ENCODE measurements at places on chromosomes 2 and 18.

GRCh38 chr2:104584393-104584792, 269.5 kb upstream of the POU3F3 start:
- DNase-seq, result no peak

DNA sequence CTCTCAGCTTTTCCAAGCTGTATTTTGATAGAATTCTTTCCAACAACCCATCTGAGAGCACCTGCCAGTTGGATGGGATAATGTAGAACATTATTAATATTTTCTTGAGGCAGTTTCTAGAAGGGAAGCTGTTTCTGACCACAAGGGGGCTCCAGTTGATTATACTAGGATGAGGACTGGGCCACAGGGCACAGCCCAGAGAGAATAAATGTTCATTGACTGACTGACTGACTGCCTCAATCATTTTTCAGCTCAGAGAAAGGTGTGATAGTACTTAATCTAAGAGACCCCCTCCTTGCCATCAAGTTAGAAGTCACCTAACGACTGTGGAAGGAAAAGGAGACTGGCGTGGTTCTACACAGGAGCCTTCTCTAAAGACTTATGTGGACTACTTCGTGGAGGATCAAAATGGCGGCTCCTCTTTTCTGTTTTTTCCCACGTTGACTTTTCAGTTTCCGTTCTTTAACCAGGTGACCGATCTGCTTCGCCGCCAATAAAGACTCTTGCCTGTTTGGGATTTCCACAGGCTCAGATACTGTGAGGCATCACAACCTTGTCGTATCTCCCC, 31.9 kb upstream of the CREG2 start:
- DNase-seq, result no peak

DNA sequence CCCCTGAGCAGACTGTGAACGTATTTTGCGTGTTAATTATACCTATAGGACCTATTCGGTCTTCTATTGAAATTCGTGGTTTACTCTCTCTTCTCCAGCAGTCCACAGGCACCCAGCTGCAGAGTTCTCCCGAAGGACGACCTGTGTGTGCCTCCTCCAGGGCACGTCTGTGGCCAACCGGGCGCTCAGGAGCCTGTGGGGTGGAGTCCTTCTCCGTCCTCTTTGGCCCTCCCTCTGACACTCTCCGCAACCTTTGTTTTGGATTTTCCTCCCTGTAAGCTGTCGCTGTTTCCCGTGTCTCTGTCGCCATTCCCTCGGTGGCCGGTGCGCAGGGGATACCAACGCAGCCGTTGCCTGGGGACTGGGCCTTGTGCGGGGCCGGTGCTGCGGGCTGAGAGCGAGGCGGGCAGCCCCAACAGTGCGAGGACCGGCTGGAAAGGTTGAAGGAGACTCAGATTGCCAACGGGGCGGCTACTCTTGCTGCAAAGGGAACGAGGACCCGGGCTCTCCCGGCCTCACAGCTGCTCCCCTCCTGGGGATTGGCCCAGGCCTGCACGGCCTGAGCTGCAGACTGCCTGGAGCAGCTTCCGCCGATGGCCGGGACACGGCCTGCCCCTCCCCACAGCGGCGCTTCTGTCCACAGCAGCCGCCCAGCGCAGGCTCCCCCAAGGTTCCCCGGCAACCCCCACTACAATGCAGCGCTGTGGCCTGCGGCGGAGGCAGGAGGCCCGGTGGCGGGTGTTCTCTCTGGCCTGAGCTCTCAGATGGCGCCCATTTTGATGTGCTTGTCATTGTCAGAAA, 221.0 kb downstream of the MTX2 start:
- DNase-seq, result no peak

- DNase-seq, result no peak
These were observed 186.6 kb downstream of the C1D start for GRCh38 chr2:67876176-67876575.

DNA sequence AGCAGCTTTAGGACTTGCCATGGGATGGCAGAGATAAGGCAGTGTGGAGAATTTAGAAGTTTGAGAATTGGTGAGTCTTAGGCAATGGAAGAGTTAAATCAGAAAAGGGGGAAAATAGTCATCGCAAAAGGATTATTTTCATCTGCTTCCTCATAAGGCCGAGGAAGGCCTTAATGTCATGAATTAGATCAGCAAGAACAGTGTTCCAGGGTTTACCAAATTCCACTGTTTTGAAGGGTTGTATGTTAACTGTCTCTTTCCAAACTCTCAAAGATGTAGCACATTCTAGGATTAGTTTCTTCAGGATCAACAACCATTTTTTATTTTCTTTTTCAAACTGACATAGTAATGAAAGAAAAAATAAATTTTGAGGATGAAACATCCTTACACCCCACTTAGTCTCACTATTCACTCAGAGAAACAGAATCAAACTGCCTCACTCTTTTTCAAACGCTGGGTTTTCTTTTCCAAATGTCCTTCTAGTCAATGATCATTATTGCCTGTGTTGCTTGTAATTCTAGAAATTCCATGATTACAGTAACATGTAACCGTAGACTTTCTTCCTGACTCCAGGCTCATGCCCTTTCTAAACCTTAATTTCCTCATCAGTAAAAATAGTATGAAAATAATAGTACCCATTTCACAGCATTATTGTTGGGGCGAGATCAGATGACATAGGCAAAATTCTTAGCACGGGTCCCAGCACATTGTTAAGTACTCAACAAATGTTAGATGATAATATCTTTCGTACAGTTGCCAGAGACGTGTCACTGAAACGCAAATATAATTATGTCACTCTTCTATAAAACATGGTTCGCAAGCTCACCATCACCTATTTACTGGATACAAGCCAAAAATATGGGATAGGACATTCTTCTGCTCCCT, 23.6 kb downstream of the ZEB2 start:
- no peak for DNase-seq

DNA sequence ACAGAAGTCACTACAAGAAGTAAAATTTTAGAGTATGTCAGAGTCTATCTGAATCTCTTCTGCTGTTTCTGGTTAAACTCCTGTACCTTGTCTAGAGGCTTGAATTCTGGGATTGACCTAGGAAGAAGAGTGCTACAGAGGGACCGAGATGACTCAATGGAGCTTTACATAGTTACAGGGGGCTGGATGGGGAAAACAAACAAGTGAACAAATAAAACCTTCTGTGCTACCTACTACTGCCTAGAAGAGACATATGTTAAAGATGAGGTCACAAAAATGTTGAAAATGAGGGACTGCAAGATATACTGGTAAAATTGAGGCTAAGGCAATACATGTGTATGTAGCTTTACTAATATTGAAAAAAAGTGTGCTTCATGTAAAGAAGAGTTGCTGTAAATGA, 265.4 kb upstream of the TFPI start:
- DNase-seq, result no peak

DNA sequence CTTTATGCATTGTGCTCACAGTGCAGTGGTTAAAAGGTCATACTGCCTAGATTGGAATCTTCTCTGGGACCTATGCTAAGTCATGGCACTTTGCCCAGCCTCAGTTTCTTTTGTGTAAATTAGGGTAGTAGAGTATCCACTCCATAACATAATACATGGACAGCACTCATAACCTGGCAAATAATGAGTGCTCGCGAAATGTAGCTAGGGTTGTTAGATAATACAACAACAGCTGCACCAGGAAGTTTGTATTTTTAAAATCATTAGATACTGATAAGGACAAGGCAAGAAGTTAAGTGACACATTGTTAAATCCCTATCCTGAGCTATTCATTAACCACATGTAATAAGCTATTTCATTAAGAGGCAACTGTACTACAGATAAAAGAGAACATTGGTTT, 13.8 kb upstream of the PLA2R1 start:
- no peak for DNase-seq

- DNase-seq, result no peak
These were observed 10.8 kb downstream of the GLS start for GRCh38 chr2:190891372-190891771.

DNA sequence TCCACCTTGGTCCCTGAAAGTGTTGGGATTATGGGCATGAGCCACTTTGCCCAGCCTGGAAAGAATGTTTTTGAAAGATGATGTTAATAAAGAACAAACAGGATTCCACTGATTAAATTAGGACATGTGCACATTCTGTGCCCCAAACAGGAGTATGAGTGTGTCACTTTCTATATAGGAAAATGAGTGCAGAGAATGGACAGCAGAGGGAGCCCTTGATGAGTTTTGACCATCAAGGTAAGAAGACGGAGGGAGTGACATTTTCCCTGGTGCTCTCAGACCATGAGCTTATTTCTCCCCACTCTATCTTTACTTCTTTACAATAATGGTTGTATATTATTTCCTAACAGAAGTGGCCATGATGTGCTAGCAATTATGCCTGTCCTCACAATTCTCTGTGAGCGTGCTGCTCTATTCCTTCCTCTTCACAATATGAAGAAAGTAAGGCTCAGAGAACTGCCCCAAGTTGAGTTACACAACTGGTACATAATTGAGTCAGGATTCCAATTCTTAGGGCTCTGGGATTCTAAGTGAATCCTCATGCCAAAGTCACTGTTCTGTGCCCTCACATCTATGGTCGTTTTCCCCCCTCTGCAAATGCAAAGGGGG, 20.6 kb downstream of the RPL37A start:
- DNase-seq, result no peak

- DNase-seq, result no peak
These were observed 98.1 kb downstream of the FAM210A start for GRCh38 chr18:13628211-13628610.

- no peak for DNase-seq
These were observed 33.8 kb downstream of the TEX44 start for GRCh38 chr2:231626449-231626848.

DNA sequence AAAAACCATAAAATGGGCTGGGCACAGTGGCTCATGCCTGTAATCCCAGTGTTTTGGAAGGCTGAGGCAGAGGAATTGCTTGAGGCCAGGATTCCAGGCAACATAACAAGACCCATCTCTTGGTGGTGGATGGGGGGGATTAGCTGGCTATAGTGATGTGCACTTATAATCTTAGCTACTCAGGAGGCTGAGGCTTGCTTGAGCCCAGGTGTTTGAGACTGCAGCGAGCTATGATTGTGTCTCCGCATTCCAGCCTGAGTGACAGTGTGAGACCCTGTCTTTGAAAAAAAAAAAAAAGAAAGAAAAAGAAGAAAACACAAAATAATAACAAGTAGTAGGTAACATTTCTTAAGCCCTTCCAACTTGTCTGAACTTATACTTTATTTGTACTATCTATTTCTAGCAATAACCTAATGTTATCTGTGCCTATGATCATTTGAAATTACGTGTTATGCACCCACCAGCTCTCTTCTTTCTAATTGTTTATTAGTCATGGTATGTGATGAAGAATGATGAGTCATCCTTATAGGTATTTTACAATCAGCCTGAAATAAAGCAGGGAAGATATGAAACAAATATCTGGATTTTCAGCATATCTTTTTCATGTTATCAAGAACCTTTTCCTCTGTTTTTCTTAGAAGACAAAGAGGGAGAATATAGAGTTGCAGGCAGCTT, 129.3 kb upstream of the UNC80 start:
- no peak for DNase-seq

DNA sequence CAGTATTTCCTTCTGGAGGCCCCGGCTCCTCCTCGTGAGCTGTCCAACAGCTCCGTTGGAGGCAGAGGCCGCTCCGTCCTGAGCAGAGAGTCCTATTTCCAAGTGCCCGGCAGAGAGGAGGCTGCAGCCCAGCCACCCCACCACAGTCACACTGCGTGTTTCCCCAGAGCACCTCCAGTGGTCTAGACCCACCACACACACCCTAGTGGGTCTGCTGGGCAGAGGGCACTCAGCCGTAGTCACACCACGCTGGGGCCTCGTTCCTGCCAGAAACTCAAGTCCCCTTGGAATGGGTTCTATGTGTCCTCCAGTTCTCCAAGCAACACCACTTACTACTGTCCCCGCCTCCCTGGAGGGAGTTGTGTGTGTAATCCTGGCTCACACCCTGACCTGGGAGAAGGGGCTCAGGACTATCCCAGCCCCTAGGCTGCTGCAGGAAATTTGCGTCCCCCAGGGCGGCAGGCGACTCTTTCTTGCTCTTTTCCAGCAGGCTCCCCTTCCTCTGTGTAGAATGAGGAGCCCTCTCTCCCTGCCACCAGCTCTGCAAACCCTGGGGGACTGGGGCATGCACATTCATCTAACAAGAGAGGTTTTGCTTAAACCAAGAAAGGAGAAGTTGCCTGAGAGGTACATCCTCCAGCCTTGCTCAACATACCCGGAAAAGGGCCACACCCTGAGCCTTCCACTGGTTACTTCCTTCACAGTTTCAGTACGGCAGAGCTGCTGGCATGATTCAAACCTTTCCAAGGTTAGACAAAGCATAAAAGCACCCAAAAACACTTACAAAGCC, 114.1 kb downstream of the NDUFA10 start:
- DNase-seq, result no peak

DNA sequence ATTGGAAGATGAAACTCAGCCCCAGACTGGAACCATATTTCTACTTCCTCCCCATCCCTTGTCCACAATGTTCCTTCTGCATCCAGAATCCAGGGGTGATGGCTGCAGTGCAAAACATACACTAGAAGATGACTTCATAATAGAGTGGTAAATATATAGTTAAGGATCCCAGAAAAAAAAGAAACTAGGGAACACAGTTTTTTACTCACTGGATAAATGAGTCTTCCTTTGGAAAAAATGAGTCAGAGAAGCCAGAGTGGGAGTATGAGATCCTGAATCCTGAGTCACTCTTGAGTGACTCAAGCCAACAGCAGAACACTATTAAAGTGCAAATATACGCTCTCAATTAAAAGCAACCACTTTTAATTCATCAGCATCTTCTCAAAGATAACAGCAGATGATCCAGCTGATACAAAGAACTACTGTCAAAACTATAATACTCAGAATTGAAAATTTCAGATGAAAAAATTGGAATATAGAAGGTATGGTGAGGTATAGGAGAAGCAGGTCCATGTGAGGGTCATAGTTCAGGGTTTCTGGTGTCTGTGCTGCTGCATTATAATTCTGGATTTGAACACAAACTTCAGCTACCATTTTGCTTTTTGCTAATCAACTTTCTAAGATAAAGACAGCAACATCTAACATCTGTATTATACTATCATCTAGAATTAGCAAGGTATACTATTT, 987.2 kb upstream of the CDH2 start:
- no peak for DNase-seq

- no peak for DNase-seq
These were observed 123.2 kb downstream of the CAPN13 start for GRCh38 chr2:30684026-30684425.

DNA sequence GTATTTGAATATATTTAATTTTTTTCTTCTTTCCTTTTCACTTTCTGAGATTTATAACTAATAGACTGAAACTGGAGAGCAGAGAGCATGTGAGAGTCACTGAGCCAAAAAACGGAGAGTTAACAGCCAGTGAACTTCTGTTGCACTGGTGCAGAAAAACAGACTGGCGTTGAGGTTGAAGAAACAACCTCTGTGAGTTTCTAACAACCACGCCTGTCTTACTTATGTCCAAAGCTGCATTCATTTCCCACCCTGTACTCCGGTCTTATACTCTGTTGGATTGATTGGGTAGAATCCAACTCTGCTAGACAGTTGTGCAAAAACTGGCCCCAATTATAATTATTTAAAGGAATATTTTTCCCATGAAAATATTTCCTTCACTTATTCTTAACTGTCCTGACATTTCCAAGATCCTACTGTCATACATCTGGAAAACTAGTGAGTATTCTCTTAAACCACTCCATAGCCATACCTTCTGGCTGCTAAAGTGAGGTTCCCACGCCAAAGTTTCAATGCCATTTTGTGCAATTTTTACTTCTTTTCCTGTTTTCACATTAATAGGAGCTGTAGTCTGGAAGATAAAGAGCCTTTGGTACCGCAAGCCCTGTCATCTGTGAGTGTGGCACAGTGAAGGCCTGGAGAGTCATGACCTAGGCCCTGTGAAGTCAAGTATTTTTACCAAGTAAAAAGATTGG, 9.4 kb downstream of the CYP1B1 start:
- no peak for DNase-seq

GRCh38 chr2:10285556-10286198, 17.0 kb upstream of the HPCAL1 start:
- DNase-seq, result no peak
